ENCODE measurements at places on chromosomes 6 and 20. TPM values are rescaled to one million over a fixed set of nuclear protein-coding genes. Genes with fewer than 3 reads are reported as not detected.

DNA sequence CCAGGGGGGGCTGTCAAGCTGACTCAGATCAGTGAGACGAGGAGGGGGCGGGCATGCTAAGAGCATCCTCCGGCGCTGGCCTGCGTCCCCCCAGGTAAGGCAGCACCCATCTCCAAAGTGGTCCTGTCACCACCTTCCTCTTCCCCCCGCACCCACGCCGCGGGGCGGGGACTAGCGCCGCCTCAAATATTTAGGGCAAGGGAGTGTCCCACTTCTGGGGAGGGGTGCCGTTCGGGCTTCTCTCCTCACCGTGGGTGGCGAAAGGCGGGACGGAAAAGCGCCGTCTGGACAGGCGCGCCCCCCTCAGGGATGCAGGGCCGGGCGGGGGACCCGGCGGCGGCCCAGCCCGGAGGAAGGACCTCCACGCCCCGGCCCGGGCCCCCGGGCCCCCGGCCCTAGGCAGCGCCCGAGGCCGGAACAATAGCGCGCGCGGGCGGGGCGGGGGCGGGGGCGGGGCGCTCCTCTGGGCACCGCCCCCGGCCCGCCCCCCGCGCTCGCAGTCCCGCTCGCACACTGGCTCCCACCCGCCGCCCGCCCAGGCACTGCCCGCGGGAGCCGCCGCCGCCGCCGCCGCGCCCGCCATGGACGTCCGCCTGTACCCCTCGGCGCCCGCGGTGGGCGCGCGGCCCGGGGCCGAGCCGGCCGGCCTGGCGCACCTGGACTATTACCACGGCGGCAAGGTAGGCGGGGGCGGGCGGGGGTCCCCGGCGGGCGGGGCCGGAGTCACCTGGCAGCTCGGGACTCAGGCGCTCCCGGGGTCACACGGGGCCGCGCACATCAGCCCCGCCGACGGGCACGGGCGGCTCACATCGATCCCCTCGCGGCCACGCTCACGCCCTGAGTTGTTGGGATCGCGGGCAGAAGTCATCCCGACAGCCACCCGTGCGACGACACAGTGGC is at the start of gene TOX2:
Gene TOX2, plus strand, starts transcription at position 542 of the 900 bp plus-strand sequence. Its CDS starts 40 bp downstream, at position 582.
- DNase-seq: no peak

- DNase-seq: no peak
Measured at GRCh38 chr6:62283796-62284411, 2.1 kb downstream of the KHDRBS2 start.

The SLC17A2 gene
- total RNA-seq: not detected

DNA sequence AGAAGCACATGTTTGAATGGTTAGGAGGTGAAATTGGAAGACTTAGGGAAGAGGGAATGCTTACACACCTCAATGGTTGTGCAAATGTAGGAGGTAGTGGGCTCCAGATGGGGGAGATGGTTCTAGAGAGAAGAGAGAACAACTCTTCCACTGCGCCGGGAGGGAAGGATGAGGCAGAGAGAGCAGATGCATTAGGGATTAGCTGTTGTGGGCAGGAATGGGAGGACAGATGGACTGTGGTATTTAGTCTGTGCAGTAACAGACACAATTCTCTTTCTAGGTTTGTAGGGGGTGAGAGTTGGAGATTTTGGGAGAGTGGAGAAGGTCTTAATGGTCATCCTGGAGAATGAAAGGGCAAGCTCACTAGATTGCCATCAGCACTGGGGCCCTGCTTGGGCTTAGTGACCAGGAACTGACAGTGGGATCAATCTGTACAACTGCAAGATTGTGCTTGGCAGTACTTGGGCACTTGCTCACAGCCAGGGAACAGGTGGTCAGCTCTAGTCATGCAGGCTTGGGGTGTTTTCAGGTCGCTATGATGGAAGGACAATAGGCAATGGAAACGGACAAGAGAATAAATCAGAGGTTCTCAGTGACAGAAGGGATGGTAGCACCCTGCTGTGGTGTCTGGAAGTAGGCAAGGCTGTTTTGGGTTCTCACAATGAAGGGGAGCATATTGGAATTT is 182.0 kb upstream of the MYLIP start:
- DNase-seq: no peak

The OLIG3 gene
- total RNA-seq: not detected

The CTAGE9 gene
- not detected for total RNA-seq

DNA sequence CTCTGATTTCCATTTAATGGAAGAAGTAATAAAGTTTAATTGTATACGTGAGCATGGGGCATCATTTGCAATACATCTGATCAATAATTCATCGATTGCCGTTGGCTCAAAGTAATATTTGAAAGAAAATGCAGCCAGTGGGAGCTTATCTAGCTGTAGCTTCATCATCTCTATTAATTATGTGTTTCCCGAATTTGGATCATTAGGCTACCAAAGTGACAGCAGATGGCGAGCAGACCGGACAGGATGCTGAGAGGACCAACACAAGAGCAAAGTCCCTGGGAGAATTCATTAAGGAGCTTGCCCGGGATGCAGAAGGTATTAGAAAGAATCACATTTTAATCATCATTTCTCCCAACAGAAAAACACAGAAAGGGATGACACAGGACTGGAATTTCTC is 327.1 kb downstream of the ARHGAP18 start:
- DNase-seq: no peak

DNA sequence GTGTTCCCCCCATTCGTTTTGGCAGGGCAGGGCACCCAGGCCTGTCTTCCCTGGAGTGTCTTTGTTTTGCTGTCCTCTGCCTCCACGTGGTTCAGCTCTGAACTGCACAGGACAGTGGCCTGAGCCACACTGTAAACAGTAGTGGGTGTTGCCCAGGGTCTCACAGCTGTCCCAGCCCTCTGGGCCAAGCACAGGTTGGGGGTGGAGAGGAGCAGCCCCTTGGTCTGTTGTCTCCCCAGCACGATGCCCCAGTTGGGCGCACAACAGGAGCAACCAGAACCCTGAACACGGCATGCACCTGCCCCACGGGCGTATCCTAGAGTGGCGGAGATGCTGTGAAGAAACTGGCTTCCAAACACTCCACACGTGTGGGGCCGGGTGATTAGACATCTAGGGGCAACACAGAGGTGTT is 14.4 kb downstream of the CCDC167 start:
- no peak for DNase-seq

The TCF21 gene
- total RNA-seq: 1.0 TPM

The NOX3 gene
- total RNA-seq: not detected

DNA sequence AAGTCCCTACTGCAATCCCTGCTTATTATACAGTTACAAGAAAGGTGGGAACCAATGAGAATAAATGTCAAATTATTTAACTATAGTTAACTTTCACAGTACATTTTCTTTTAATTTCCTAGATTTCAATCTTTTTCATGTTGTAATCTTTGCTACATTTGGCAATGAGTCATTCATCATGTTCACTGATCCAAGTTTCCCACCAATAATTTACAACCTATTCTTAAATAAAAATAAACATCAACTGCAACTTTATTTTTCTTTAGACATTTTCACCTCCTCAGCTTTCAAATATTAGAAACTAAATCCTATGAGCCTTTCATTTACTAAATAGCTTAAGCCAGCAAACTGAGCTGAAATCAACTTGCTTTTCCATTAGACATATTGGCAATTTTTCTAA is 541.3 kb upstream of the BTBD3 start:
- no peak for DNase-seq

GRCh38 chr6:119643876-119644275 is 294.3 kb upstream of the MAN1A1 start:
- no peak for DNase-seq

- DNase-seq: no peak
Measured at GRCh38 chr6:132247381-132248159, 153.7 kb downstream of the MOXD1 start.

DNA sequence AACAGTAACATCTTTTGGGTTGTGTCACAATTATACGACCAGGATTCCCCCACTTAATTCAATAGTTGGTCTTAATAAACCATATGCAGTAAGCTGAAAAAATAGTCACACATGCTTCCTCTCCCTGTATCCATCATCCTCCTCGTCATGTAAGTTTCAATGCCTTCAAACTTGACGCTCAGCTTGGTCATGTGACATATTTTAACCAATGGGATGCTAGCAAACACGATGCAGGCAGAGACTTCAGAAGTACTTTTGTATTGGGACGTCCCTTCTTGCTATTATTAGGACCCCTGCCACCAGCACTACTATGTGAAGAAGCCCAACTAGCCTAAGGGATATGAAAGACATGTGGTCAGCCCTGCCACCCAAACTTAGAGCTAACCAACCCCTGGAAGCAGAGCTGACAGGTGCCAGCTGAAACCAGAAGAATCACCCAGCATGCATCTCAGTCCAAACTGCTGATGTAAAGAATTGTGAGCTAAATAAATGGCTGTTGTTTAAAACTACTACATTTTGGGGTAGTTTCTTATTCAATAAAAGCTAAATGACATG is 49.3 kb downstream of the CGA start:
- no peak for DNase-seq

DNA sequence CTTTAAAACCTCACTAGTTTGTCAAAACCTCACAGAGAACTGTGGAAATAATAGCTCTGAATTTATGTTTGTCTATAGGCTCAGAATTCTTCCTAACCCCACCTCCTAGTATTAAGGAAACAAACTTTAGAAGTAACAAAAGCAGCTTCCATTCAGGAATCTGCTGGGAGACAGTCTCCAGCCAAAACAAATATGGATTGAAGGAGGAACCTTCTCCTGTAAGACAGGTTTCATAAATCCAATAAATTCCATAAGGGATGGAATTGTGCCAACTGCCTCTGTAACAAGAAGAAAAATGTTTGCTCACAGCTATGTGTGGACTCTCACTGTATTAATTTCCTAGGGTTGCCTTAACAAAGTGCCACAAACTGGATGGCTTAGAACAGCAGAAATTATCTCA is 7.5 kb downstream of the SYCP2 start:
- no peak for DNase-seq

The TREML2 gene
- not detected for total RNA-seq

The JPH2 gene
- 9.3 TPM for total RNA-seq

GRCh38 chr20:50844430-50845100 is 49.7 kb downstream of the BCAS4 start:
- DNase-seq: no peak

DNA sequence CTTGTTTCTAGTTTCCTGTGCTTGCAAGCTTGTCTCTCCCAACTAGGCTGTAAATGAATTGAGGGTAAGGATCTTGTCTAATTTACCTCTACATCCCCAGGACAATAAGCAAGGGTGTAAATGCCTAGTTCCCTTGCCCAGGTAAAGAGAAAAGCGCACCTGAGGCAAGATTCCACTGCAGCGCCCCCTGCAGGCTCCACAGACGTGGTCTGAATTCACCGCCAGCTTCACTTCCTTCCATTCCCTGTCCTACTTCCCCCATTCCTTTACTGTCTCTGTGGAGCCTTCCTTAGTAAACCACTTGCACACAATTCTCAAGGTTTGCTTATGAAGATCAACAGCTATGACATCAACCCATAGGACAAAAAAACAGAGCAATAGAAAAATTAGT is 42.3 kb downstream of the ANKEF1 start:
- no peak for DNase-seq

- DNase-seq: no peak
Measured at GRCh38 chr6:10479939-10480700, 41.0 kb upstream of the GCNT2 start.

The TUBB2A gene
- total RNA-seq: 27.8 TPM

- no peak for DNase-seq
Measured at GRCh38 chr6:147063469-147064031, 140.7 kb upstream of the STXBP5 start.
